ENCODE measurements at places on chromosomes 7 and 10. TPM values are rescaled to one million over a fixed set of nuclear protein-coding genes. Genes with fewer than 3 reads are reported as not detected.

DNA sequence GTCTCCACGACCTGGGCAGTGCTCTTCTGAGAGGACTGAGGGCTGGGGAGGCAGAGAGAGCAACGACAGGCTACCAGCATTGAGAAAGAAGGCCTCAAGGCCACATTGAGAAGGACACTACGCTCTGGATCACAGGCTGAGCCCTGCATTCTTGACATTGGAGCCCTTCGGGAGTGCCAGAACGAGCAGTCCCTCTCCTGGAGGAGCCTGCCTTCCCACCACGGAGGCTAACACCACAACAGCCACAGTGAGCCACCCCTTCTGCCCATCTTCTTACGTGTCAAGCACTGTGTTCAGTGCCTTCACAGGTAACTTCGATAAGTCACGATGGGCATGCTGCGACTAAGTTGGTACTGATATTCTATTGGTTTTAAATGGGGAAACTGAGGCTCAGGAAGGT lies 267.8 kb downstream of the RPS24 start:
- no peak overlapping the region for H3K27ac ChIP-seq
- peaks cover 3% of the 10 kb centered on the region for H3K4me1 ChIP-seq
- DNase-seq, result no peak
- H3K36me3 ChIP-seq, result no peaks in the 10 kb centered on the region

GRCh38 chr10:92690211-92690914 lies 608 bp downstream of the HHEX start:
- peaks cover 12% of the 10 kb centered on the region for H3K4me1 ChIP-seq
- no peaks in the 10 kb centered on the region for H3K27me3 ChIP-seq
- H3K4me3 ChIP-seq, result peak overlapping the region; percentile 95
- peaks cover 9% of the 10 kb centered on the region for H3K36me3 ChIP-seq

DNA sequence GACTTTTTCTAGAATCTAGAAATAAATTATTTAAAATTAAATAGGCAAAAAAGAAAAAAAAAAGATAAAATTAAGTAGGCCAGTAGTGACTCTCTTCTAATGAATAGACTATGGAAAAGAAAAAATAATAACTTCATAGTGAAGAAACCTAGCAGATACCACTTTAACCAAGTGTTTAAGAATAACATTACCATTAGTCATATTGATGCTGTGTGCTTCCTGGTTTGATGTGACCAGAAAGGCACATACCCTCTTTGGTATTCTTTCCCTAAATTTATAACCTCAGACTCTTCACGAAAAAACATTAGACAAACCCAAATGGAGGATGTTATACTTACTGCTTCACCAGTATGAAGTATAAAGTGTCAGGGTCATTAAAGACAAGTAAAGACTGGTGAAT lies 42.6 kb downstream of the KIF20B start:
- H3K27ac ChIP-seq, result no peak overlapping the region
- peaks cover 2% of the 10 kb centered on the region for H3K36me3 ChIP-seq
- no peaks in the 10 kb centered on the region for H3K4me1 ChIP-seq
- peak; percentile 55 for DNase-seq

The C10orf105 gene
- total RNA-seq, result under 0.01 TPM

The SPOCK2 gene
- total RNA-seq, result not detected

The NKX1-2 gene
- not detected for total RNA-seq

- DNase-seq, result no peak
- peaks cover 43% of the 10 kb centered on the region for H3K36me3 ChIP-seq
- no peaks in the 10 kb centered on the region for H3K27me3 ChIP-seq
- no peak overlapping the region for H3K4me3 ChIP-seq
- no peak overlapping the region for H3K27ac ChIP-seq
- H3K4me1 ChIP-seq, result peaks cover 16% of the 10 kb centered on the region
Observed at GRCh38 chr7:6476596-6477317, 29.0 kb upstream of the DAGLB start.

The LRGUK gene
- under 0.01 TPM for total RNA-seq

DNA sequence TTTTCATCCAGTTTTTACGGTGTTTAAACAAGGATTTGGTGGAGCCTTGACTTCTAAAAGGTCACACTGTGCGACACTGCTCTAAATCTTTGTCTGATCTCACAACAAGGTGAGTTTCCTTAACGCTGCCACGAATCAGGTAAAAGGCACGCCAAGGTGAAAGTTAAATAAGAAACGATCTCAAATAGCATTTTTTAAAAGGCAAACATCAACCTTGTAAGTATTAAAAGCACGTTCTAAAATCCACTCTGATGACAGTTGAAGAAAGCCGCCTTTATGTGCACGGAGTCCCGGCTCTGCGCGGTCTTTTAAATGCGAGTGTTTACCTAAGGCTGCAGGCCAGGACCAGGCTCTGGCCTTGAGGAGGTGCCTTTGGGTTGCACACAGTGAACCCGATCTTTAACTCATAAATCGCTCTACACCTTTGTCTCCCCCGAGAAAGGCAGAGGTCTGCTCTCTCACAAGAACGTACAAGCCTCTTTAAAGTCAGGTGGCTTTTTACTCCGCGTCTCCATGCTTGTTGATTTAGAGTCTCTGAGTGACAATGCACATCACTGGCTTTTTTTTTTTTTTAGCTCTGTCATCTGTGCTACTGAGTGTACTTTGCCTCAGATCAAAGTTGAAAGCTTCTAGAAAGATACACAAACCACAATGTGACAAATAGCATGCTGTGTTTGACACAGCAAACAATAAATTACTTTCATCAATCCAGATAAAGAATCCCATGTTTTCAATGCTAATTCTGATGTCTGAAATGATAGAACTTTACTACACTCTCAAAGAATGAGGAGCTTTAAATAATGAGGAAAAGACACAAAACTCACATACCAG lies 25.9 kb upstream of the RNF32 start:
- peaks cover 24% of the 10 kb centered on the region for H3K27me3 ChIP-seq
- no peak for DNase-seq
- H3K27ac ChIP-seq, result no peak overlapping the region
- no peaks in the 10 kb centered on the region for H3K4me1 ChIP-seq

- no peaks in the 10 kb centered on the region for H3K36me3 ChIP-seq
- no peak overlapping the region for H3K27ac ChIP-seq
- DNase-seq, result no peak
- no peak overlapping the region for H3K4me3 ChIP-seq
- H3K4me1 ChIP-seq, result no peaks in the 10 kb centered on the region
Observed at GRCh38 chr10:59229441-59229840, 53.0 kb downstream of the PHYHIPL start.

DNA sequence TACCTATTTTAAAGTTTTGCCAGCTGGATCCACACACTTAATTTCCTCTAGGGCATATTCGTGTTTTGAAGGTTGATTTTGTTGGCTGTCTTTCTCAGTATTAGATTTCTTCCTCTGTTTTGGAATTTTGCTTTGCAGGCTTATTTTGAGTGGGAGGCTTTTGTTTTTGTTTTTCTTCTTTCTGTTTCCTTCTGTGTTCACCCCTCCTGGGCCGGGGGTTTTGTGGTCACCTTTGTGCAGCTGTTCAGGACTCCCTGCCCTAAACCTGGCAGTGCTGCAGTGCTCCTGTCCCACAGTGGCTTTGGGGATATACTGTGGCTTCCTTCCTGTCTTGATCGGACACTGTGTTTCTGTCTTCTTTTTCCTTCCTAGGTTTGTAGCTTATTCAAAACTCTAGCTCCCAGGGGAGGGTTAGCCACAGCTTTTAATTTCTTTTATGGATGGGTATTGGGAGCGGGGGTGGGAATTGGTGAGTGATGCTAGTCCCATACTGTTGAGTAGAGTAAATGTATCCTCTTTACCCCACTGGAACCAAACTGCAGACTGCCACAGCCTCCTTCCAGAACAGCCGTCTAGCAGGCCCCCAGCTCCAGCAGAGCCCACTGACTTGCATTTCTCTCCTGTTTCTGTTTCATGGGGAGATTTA lies 228.7 kb upstream of the FZD8 start:
- DNase-seq, result no peak
- H3K4me3 ChIP-seq, result no peak overlapping the region
- H3K27me3 ChIP-seq, result no peaks in the 10 kb centered on the region
- H3K27ac ChIP-seq, result no peak overlapping the region
- peaks cover 8% of the 10 kb centered on the region for H3K4me1 ChIP-seq

- H3K4me1 ChIP-seq, result no peaks in the 10 kb centered on the region
- no peak overlapping the region for H3K27ac ChIP-seq
- H3K4me3 ChIP-seq, result no peak overlapping the region
Observed at GRCh38 chr7:148806187-148806586, 77.9 kb downstream of the EZH2 start.

The CYP3A4 gene
- not detected for total RNA-seq

- no peaks in the 10 kb centered on the region for H3K4me1 ChIP-seq
- no peak for DNase-seq
- no peaks in the 10 kb centered on the region for H3K27me3 ChIP-seq
- H3K36me3 ChIP-seq, result no peaks in the 10 kb centered on the region
- no peak overlapping the region for H3K27ac ChIP-seq
Observed at GRCh38 chr10:75597773-75598440, 166.5 kb downstream of the LRMDA start.

- H3K27me3 ChIP-seq, result peaks cover 64% of the 10 kb centered on the region
- no peaks in the 10 kb centered on the region for H3K36me3 ChIP-seq
- peak overlapping the region; percentile 36 for H3K4me3 ChIP-seq
- peaks cover 2% of the 10 kb centered on the region for H3K4me1 ChIP-seq
- no peak overlapping the region for H3K27ac ChIP-seq
Observed at GRCh38 chr7:151408839-151409666, 785 bp downstream of the WDR86 start.

The CYP26A1 gene
- total RNA-seq, result not detected

DNA sequence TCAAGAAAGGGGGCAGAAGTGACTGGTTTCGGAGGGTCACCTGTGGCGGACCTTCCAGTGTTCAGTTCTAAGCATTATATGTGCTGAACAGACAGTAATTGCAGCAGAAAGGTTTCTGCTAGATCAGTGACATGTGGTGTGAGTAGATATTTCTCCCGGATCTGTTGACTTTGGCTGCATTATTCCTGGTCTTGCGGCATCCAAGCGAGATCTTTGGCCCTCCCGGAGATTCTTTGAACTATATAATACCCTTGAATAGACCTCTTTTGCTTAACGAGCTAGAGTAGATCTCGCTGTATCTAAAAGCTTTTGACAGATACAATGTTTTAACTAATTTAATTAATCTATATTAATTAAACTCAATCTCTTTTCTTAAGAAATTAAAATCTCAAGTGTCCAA lies 99.8 kb downstream of the PTN start:
- H3K4me1 ChIP-seq, result no peaks in the 10 kb centered on the region
- H3K27ac ChIP-seq, result no peak overlapping the region
- H3K36me3 ChIP-seq, result peaks cover 4% of the 10 kb centered on the region
- H3K27me3 ChIP-seq, result no peaks in the 10 kb centered on the region
- no peak overlapping the region for H3K4me3 ChIP-seq
- no peak for DNase-seq

The NEUROG3 gene
- not detected for total RNA-seq

The AFAP1L2 gene
- under 0.01 TPM for total RNA-seq

The SLC26A5 gene
- not detected for total RNA-seq

The ZCCHC24 gene
- 15.1 TPM for total RNA-seq

DNA sequence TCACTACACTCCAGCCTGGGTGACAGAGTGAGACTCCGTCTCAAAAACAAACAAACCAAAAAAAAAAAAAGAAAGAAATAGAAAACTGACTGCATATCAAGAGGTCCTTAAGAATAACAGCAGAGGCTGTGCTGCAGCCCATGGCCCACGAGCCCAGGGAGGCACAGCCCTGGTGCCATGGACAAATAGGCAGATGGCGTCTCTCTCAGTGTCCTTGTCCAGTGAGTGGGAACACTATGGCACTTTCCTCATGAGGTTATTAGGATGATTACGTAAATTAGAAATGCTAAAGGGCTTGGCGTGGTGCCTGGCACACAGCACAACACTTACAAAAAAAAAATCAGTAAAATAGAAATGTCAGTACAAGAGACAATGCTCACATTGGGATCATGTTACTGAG lies 33.4 kb upstream of the PFKP start:
- H3K36me3 ChIP-seq, result no peaks in the 10 kb centered on the region
- no peaks in the 10 kb centered on the region for H3K27me3 ChIP-seq
- H3K4me1 ChIP-seq, result peaks cover 1% of the 10 kb centered on the region
- H3K27ac ChIP-seq, result no peak overlapping the region
- DNase-seq, result no peak

GRCh38 chr7:22681312-22681711 lies 45.7 kb upstream of the IL6 start:
- H3K4me1 ChIP-seq, result peaks cover 5% of the 10 kb centered on the region
- no peaks in the 10 kb centered on the region for H3K27me3 ChIP-seq
- H3K36me3 ChIP-seq, result no peaks in the 10 kb centered on the region

GRCh38 chr7:133060004-133060403 lies 21.9 kb downstream of the CHCHD3 start:
- H3K27ac ChIP-seq, result no peak overlapping the region
- no peak overlapping the region for H3K4me3 ChIP-seq
- H3K4me1 ChIP-seq, result no peaks in the 10 kb centered on the region
- no peaks in the 10 kb centered on the region for H3K27me3 ChIP-seq
- peaks cover 1% of the 10 kb centered on the region for H3K36me3 ChIP-seq

The GJC3 gene
- not detected for total RNA-seq

The ASAH2 gene
- 0.18 TPM for total RNA-seq

DNA sequence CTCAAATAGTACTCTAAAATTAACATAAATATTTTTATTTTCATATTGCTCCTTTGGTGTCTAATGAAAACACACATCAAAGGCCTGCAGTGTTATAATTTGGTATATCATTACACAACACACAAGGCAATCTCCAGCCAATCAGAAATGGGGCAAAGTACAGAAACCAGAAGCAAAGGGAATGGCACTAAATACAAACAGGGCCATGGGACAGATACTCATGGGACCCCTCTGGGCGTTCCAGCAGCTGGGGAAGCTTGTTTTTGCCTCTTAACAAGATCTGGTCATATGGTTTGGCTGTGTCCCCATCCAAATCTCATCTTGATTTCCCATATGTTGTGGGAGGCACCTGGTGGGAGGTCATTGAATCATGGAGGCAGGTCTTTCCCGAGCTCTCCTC lies 551.8 kb upstream of the NRP1 start:
- H3K27ac ChIP-seq, result no peak overlapping the region
- H3K36me3 ChIP-seq, result no peaks in the 10 kb centered on the region
- no peaks in the 10 kb centered on the region for H3K4me1 ChIP-seq
- no peak overlapping the region for H3K4me3 ChIP-seq
- no peak for DNase-seq

- DNase-seq, result peak; percentile 49
- H3K36me3 ChIP-seq, result no peaks in the 10 kb centered on the region
- H3K4me3 ChIP-seq, result no peak overlapping the region
- no peak overlapping the region for H3K27ac ChIP-seq
- H3K4me1 ChIP-seq, result no peaks in the 10 kb centered on the region
Observed at GRCh38 chr7:17289074-17289645, 9.3 kb upstream of the AHR start.

The LRRD1 gene
- total RNA-seq, result under 0.01 TPM

DNA sequence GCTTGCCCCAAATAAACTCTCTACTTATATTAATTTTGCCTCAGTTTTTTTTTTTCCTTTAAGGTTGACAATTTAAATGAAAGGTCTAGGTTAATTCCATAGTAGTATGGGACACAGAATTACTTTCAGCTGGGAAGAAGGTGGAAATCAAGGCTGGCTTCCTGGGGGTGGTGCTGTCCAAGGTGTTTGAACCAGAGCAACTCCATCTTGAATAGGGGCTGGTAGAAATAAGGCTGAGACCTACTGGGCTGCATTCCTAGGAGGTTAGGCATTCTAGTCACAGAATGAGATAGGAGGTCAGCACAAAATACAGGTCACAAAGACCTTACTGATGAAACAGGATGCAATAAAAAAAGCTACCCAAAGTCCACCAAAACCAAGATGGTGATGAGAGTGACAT lies 1190.8 kb upstream of the AUTS2 start:
- no peaks in the 10 kb centered on the region for H3K4me1 ChIP-seq
- no peak overlapping the region for H3K27ac ChIP-seq
- H3K27me3 ChIP-seq, result no peaks in the 10 kb centered on the region
- no peaks in the 10 kb centered on the region for H3K36me3 ChIP-seq
- H3K4me3 ChIP-seq, result no peak overlapping the region

The TMEM213 gene
- total RNA-seq, result not detected

The TLX1 gene
- not detected for total RNA-seq

Data from IMR-90 (cell line).